ENCODE measurements at places on chromosomes 16 and 17.

DNA sequence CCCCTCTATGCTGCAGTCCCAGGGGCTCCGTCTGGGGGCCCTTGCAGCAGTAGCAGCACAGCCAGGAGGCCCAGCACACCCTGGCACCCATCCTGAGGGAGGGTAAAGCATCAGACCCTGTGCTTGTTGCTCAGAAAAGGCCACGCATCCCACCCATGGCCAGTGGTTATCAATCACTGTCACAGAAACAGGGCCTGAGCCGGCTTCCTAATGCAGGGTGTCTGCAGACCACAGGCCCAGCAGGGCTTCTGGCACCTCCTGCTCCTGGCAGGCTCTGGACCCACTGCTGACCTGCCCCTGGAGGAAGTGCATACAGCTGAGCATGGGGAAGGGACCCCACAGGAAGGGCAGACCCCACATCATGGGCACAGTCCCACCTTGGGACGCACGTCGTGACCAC lies 26.9 kb upstream of the CDH15 start:
- DNase-seq: no peak

DNA sequence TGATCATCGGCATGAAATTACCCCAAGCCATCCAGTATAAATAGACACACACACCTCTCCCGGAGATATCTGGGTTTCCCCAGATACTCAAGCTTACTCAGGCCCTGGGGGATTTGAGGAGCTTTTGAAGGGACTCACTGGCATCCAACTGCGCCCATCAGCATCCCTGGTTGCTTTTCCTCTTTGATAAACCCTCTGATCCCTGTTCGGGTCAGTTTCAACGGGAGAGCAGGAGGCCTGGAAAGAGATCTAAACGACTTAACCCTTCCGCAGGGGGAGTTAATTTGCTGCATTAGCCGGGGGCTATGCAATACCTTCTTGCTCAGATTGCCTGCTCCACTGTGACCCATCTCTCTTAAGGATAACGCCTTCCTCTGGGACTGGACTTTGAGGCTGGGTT lies 76.6 kb downstream of the MAF start:
- no peak for DNase-seq

DNA sequence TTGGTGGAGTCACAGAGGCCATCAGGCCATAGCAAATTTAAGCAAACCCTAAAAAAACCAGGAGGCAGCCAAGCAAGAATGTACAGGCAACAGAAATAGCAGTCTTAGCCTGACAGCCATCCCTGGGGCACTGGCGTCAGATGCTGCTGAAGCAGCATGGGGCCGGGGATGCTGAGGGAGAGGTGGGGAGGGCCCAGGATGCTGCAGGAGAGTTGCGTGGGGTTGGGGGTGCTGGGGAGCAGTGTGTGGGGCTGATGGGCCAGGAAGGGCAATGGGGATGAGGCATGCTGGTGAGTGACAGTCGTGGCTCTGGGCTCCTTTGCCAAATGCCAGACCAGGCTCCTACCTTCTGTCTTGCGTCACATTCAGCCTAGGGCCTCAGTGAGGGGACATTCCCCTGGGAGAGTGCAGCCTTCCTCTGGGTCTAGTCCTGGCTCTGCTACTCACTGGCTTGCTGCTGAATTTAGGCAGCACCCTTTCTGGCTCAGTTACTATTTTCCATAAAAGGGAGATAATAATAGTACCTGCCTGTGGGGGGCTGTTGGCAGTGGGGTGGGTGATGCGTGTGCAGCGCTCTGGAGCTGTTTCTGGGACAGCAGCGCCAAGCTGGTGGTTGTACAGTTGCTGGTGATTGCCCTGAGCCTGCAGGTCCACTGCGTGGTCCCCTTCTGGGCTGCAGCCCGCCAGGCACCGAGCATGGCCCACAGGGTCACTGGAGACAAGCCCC lies 88.1 kb downstream of the AMFR start:
- DNase-seq: no peak

DNA sequence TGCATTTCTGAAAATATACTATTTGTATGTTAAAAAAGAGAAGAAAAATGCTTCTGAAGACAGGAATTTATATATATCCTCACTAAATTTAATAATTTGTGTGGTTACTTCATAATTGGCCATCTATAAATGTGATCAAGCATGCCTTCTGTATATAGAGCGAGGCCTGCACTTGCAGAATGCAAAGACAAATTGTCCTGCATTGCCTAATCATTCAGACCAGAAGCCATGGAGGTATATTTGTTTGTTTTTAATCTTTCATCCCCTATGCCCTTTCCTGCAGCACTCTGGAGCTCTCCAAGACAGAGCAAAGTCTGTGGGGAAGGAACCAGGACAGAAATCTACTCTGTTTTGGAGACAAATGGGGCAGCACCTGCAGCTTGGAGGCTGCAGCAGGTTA lies 23.8 kb upstream of the DDX52 start:
- DNase-seq: no peak

- DNase-seq: no peak
Observed at GRCh38 chr17:79083191-79083971, 8.8 kb downstream of the ENGASE start.

Data from H9 (cell line).